Stimulated activated CD4-positive, alpha-beta T cell treated with anti-CD3 and anti-CD28 coated beads, Interleukin-2, amount 100 ng/mL, for 48 hours (primary cell): ENCODE measurements at places on chromosomes 5 and 9.

- DNase-seq = no peak
These were observed 89.8 kb downstream of the NTRK2 start for GRCh38 chr9:84759300-84759750.

DNA sequence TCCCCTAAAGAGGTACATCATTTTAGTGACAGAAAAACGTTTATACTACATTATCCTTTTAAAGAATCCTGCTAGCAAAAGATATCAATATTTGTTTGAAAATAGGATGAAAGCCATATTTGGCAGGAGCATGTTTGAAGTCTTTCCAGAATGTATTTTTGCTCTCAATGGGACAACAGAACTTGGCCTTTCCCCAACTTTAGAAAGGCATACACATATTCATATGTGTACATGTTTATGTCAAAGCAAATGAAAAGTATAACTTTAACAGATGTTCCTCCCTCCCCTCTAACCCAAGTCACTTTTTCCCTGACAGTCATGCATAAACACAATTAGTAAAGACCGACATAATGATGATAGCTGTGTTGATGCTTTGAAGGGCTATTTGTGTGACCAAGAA, 427.8 kb upstream of the CDH6 start:
- no peak for DNase-seq

GRCh38 chr5:130092991-130093390, 188.7 kb downstream of the CHSY3 start:
- no peak for DNase-seq

DNA sequence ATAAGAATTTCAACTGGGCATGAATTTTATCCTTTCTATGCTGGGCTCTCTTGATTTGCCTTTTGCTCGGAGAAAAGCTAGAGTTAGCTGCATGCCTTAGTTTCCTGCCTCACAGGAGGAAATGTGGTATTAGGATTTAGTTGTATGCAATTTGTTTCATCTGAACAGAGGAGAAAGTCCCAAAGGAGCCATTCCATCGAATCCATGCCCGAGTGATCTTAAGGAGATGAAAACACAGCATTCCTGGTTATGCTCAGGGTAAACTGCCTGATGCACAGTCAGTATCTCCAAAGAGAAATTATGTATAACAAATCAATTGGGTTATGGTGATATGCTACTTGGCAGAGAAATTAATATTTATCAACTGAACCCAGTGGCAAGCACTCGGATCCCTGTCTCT, 51.1 kb downstream of the TTC1 start:
- DNase-seq = no peak

GRCh38 chr9:92911511-92912475, 34.0 kb upstream of the ZNF484 start:
- no peak for DNase-seq

DNA sequence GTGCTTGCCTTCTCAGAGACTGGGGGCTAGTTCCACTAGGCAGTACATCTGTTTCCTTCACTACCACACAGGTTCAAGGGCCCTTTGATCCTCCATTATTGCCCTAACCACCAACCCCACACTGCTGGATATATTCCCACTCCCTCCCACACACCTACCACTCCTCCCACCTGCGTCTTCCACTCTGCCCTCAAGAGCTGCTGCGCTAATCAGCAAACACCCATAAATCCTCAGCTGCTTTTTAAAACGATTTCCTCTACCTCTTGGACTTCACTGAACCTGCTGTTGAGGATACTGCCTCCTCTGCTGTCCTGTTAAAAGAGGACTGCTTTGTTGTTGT, 120.9 kb downstream of the MAPKAP1 start:
- no peak for DNase-seq

DNA sequence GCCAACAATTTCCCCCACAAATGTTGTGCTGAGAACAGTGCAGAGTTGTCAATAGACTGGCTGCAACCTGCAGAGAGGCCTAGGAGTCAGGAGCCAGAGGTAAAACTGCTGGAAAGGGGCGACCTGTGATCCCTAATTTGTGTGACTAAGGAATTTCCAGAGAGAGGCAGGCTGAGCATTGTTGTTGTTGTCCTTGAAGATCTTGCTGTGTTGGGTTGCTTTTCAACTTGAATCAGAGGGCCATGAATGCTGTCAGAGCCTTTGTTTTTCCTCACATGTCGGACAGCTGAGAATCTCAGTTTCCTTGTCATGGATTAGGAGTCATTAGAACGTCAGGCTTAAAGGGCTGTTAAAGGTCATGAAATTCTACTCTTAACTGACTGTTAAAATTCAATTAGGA, 134.6 kb upstream of the ASTN2 start:
- no peak for DNase-seq

- no peak for DNase-seq
These were observed 3.7 kb downstream of the ADAMTSL2 start for GRCh38 chr9:133538176-133538575.

- DNase-seq = no peak
These were observed 306.9 kb upstream of the EFNA5 start for GRCh38 chr5:107977550-107978071.

DNA sequence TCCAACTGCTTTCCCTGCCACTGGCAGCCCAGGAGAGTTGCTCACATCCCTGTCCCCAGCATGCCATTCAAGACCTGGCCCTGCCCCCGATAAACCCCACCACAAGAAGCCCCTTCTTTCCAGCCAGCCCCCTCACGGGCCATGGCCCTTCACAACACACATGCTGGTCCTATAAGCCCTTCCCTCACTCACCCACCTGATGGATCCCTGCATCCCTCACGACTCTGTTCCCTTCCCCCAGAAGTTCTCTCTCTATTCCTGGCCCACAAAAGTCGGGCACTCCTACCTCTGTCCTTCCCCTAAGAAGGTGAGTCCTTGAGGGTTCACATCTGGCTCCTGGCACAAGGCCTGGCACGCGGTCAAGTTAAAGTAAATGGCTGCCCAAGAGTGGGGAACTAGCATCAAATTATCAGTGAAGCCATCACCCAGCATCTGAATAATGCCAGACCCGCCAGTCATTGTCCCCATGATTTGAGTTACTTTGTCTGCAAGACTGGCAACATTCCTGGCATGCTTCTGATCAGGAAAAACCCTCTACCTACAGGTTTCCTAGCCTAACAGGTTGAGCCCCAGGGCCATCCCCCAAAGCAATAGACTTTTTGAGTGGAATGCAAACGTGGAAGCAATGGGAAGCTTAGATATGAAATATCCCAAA, 65.9 kb downstream of the CRB2 start:
- no peak for DNase-seq

DNA sequence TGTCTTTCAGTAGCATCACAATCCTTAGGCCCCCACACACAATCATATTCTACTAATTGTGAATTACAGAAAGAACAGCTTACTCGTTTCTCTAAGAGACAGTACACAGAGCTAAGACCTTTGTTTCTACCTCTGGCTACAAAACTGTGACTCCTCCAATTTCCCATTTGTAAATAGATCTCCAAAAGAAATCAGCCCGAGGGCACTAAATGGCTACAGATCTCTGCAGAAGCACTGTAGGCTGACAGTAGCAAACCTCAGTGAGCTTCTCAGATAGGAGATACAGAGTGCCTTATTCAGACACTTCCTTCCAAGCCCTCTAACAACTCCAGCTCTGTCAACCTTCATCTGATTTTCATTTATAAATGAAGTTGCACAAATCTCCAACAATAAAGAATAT, 51.0 kb downstream of the EFNA5 start:
- no peak for DNase-seq

DNA sequence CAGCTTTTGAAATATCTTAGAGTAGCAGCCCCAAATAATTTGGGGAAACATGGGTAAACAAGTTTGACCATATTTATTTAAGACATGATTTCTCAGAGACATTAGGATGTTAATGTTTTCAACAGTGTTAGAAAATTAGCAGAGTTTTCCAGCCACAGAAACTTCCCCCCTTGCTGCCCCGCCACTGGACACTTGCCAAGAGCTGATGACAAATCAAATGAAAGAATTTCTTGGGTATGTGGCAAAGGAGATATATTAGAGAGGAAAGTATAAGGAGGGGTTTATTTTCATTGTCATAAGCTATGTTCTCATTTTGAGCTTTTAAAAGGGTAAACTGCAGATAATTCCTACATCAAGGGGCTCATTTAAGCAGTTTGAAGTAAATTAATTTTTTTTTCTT, 15.9 kb downstream of the GABRA1 start:
- DNase-seq = no peak

- DNase-seq = no peak
These were observed 29.6 kb upstream of the FCN2 start for GRCh38 chr9:134851020-134851419.

GRCh38 chr9:4080921-4081895, 218.7 kb downstream of the GLIS3 start:
- DNase-seq = no peak

DNA sequence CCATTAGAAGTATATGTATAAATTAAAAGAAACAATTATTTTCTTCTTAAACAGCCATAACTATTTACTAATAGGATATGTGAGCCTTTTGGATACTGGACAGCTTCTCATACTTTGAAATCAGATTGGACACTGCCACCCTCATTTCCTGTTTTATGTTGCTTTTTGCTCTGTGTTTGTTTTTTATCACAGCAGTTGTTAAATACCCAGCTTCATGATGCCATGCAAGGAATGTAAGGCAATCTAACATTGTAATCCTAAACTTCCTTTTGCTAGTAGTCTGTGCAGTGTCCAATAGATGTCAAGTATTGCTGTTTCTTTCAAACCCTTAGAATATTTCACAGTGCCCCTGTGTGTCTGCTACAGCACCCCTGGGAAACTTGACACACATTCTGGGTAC, 56.2 kb downstream of the CNTLN start:
- DNase-seq = no peak

DNA sequence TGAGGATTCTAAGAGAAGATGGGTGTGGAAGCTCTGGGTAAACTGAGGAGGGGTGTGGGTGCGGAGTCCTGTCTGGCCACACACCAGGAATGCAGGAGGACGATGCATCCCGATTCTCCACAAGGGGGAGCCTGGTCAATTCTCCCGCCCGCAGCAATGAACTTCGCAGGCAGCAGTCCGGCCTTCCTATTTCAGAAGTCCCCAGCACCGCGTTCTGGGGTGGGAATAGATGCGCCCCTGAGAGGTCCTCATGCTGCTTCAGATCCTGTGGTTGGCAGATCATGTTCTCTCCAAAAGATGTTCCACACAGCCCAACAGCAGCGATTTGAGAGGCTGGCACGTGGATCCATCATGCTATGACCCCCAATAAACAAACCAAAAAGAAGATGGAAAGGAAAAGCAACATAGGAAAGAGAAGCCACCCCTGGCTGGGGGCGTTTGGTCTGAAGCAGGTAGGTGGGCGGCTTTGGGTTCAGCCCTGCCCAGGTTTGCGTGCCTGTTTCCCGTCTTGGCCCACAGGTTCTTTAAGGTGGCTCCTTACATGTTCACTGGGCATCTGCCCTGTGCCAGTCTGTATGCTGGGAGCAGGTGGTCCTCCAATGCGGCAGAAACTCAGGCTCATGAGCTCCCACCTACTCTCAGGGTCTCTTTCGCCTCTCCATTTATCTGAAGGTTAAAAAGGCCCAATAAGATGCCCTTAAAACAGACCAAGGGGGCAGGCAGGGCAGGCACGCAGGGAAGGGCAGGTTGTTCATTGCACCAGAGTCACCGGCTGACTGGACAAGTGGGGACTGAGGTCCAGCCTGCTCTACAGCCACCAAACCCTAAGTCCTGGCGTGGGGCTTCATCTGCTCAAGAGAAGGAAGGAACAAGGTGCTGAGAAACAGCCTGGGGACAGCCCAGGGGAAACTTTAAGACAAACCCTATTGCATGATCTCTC, 171.6 kb downstream of the PAX5 start:
- DNase-seq = peak; percentile 6

DNA sequence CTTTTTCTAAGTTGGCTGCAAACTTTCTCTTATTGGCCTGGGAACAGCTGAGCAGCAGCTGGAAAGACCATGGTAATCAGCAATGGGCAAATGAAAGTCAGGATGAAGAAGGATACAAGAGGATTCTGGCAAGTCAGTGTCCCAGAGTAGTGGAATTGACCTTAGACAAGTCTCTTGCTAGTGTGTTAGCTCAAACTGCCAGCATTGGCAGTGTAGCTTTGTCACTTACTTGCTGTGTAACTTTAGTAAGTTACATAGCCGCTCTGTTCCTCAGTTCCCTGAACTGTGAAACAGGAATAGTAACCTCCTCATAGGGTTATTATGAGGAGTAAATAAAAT, 3.6 kb downstream of the ALDH1A1 start:
- DNase-seq = no peak

DNA sequence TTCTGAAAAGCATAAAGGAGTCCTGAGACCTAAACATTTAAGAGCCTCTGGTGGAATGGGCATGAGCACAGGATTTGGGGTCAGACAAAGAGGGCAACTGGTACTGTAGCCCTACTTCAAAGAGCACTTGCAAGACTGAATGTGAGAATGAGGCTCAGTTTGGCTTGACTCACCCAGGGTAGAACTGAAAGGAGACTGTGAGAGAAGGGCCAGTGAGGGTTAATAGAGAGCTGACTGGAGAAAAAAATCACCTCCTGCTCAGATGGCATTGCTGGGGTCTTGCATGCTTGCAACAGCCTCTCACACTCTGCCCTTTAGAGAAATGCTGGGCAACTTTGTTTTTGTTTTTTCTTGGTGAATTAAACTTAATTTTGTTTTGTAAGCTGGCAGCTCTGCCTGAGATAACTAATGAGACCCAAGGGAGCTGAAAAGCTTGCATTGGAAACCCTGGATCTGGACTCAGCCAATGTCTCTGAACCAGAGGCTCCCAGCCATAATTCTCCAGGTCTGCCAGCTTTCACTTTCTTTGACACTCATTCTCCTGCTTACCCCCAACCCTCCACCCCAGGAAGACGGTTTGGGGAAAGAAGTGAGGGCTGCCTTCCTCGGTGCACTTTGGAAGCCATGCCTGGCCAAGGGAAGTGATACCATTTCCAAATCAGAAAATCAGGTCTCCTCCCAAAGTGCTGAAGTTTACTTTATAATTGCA, 161.1 kb upstream of the PANK3 start:
- no peak for DNase-seq

- no peak for DNase-seq
These were observed 36.2 kb upstream of the ADAM19 start for GRCh38 chr5:157611571-157612476.

GRCh38 chr5:147508711-147509040, 1.2 kb downstream of the DPYSL3 start:
- no peak for DNase-seq

DNA sequence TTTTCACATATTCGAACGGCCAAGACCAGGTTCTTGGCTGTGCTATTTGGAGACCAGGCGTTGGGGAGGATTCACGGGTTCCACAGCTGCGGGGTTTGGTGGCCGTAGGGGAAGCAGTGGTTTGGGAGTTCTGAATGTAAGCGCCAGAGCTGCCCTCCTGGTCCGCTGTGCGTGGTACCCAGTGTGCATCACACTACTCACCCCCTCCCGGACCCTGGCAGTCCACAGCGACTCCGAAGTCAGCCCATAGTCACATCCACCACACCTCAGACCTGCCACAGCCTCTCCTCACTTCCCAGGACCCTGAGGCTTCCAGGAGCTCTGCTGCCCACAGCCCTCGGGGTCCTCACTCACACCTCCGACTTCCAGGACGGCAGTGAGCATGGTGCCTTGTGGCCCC, 26.8 kb downstream of the AMBP start:
- DNase-seq = no peak

GRCh38 chr9:130020618-130021017, 22.4 kb downstream of the FNBP1 start:
- no peak for DNase-seq
